ENCODE measurements at places on chromosomes 7 and 10. TPM values are rescaled to one million over a fixed set of nuclear protein-coding genes. Genes with fewer than 3 reads are reported as not detected.

DNA sequence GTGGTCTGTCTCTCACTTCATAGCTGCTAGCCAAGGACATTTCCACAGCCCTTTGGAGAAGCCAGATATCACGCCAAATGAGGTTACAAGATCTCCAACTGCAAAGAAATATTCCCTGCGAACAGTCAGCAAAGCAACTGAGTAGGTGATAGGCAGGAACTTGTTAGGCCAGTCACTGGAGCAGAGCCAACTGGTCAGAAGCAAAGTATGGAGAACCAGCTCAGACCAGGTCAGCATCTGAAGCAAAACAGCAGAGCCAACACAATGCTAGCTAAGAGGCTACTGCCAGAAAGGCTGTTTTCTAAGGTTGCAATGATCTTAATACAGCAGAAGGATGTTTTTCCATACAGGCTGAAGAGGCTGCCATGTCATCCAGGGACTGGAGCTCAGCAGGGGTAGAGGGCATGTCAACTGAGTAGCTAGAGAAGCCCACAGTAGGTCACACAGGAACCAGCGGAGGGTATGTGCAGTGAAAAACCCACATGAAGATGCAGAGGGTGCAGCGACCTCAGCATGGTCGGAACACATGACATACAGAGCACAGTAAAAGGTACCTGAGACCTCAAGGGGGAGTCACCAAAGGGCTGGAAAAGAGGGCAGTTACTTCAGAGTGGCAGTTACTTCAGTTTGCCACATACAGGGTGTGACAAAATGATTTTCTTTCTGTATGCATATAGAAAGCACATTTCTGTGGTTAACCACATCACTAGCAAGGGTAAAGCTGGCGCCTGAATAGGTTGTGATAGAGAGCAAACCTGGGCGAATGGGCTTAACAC lies 8.9 kb downstream of the SEC31B start:
- no peak for DNase-seq

DNA sequence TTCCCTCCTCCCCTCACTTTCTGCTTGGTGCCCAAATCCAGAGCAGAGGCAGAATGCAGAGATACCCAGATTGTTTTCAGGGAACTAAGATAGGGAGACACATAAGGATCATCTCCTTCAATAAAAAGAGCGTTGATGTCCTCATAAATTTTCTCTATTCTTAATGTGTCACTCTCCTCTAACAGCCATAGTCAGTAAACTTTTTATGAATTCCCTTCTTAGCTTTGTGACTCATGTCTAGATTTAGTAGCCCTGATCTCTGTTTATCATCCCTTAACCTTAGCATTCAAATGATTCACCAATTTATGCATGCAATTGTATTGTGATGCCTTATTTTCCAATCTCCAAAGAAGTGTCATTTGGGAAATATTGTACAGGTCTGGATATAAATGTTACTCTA lies 995.5 kb upstream of the C7orf33 start:
- DNase-seq: no peak

Gene TACR2
- not detected for total RNA-seq

- DNase-seq: no peak
Measured at GRCh38 chr7:29996321-29996720, 6.7 kb upstream of the SCRN1 start.

GRCh38 chr10:95660283-95660682 lies 3.8 kb upstream of the ALDH18A1 start:
- no peak for DNase-seq

GRCh38 chr7:17183630-17184328 lies 114.7 kb upstream of the AHR start:
- no peak for DNase-seq

Gene ITPRID1
- not detected for total RNA-seq

DNA sequence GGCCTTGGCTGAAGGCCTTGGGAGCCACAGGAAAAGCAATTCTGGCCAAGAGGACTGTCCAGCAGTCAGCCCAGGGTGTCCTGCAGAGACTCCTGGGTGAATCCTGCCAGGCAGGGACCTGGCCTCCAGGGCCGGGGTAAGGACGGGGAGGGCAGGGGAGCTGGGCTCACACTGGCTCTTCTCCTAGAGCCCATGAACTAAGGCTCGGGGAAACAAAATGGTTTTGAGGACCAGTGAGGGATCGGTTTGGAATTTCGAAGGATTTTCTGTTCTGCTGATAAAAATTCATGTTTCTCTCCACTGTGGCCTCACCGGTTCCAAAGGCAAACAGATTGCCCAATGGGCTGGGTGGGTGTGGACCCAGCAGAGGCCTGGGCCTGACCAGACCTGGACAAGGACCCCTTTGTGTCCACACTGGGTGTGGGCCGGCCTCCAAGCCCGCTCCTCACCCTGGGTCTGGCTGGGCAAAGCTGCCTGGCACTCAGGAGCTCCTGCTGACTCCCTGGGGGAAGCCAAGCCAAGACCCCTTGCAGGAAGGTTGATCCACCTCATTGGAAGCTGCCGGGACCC lies 27.3 kb downstream of the FAM20C start:
- DNase-seq: peak; percentile 80

DNA sequence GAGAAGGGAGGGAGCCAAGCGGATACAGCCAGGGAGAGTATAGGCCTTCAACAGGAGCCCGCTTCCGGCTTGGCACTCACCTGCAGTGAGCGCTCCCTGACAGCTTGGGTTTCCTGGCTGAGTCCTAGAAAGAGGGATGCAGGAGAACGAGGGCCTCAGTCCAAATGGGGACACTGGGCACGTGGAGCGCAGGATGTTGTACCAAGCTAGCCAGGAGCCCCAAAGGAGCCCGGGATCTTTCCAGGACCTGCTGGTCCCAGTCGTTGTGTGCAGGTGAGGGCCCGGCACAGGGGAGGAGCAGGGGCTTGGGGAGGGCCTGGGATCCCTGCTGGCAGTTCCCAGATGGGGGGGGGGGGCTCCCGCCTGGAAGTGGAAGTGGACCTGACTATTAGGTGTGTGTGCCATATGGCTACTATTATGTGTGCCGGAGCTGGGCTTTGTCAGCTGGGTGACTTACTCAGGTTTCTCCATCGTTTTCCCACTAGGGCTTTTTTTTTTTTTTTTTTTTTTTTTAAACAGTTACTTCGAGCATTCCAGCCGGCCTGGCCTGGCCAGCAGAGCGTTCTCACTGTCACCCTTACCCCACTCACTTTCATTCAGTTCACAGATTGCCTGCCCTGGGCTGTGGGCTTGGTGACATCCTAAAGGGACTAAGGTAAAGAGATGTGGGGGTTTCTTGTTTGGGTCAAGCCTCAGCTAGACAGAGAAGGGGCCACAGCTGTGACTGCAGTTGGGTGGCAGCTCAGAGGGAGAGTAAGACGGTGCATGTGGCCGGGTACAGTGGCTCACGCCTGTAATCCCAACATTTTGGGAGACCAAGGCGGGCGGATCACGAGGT lies 3.8 kb downstream of the AGAP3 start:
- no peak for DNase-seq

Gene ACTL6B
- not detected for total RNA-seq

Gene PDE6C
- total RNA-seq: not detected

Gene NUTM2E
- 0.08 TPM for total RNA-seq

DNA sequence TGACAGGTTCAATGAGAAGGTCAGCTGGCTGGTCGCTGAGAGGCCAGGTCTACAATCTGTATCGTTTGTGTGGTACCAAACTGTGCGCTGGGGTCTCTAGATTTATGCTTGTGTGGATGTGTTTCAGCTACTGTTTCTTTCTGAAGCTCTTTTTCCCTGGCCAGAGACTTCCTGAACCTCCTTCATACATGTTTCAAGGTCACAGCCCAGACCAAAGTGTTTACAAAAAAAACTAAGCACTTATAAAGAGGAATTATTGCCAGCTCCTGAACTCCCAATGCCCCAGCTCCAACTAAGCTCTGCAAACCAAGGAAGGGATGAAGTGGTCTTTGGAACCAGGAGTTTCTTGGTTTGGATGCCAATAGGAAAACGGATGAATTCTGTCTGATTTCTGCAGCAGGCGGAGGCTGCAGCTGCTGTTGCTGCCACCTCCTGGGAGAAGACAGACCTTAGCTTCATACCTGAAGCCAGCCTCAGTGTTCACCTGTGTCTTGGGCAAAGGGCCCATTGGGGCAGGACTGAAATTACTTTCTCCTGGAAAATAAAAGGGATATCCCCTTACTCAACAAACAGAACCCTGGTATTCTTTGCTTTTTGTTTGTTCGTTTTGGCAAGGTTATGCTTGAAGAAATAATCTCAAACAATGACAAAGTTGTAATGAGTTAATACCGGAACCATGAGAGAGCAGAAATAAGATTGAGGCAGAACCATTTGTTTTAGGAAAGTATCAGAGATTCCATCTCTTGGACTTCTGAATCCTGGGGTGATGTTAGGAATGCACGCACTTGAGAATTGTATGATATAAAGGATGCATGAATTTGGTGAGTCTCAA lies 24.6 kb upstream of the MKLN1 start:
- peak; percentile 55 for DNase-seq

GRCh38 chr7:129769866-129770808 lies 158.6 kb downstream of the NRF1 start:
- no peak for DNase-seq

GRCh38 chr10:75395066-75395931 lies 6.3 kb downstream of the ZNF503 start:
- DNase-seq: peak; percentile 57

DNA sequence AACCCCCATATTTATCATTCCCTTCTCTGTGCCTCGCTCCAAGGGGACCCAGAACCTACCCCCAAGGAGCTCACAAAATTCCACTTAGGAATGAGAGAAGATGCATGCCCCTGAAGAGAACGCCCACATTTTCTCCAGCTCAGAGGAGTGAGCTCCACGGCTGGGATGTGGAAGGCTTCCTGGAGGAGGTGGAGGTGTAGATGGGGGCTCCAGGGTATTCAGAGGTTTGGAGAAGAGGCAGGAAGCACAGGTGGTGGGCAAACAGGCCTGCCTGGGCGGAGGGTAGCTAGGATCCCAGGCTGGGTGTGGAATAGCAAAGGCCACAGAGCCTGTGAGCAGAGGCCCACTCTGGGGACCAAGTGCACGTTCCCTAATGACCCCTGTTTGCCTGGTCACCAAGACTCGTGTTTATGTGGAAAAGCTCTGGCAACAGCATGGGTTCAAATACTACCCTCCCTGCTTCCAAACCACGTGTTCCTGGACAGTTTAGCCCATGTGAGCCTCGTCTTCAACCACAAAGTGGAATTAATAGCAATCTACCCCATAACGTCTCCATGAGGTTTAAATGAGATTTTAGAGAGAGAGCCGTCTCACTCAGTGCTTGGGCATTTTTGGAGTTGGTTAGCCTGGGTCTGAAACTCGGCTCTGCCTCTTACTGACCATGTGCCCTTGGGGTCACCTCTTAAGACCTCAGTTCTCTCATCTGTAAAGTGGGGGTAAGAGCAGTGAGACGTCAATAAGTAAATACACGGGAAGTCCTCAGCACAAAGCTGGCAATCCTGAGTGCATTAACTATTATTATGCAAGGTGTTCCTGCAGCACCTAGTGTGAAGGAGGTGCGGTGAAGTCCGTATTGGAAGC lies 24.7 kb downstream of the UNC5B start:
- no peak for DNase-seq

DNA sequence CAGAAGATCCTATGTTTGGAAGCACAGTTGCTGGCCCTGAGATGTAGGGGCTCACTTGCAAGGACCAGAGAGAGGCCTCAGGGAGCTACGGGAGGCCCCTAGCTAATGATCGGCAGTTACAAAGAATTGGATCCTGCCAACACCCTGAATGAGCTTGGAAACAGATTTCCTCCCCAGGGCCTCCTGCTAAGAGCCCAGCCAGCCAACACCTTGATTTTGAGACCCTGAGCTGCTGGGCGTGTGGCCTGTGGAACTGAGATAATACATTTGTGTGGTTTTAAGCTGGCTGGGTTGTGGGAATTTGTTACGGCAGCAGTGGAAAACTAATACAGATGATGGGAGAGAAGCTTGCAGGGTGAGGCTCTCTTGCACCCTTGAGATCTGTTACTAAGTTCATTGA lies 3.9 kb downstream of the DOCK1 start:
- DNase-seq: no peak

DNA sequence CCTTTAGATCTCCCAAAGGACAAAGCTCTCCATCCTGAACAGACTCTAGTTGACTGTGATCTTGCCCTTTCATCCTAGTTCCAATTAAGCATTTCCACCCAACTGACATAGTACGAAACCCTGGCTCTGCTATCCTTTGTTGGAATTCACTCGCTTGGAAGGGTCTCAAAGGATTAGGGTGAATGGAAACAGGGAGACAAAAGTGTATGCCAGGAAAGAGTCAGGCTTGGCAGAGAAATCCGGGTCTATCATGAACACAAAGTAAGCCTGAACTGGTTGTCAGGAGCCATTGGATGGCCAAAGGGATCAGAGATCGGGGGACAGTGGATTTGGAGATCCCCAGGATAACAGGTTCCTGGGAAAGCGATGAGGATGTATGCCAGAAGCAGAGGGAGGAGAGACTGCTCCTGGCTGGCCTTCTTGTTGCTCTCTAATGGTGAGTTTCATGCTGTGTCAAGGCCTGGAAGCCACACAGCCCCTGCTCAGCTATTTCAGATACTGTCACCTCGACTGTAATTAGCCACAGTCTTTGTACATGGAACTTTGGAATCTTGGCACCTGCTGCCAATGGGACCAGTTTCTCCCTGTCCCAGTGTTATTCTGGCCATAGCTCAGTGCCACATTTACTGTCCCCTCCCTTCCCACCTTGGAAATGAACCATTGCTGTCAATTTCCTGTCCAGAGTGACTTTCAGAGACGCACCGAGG lies 1168.7 kb upstream of the AUTS2 start:
- DNase-seq: no peak

DNA sequence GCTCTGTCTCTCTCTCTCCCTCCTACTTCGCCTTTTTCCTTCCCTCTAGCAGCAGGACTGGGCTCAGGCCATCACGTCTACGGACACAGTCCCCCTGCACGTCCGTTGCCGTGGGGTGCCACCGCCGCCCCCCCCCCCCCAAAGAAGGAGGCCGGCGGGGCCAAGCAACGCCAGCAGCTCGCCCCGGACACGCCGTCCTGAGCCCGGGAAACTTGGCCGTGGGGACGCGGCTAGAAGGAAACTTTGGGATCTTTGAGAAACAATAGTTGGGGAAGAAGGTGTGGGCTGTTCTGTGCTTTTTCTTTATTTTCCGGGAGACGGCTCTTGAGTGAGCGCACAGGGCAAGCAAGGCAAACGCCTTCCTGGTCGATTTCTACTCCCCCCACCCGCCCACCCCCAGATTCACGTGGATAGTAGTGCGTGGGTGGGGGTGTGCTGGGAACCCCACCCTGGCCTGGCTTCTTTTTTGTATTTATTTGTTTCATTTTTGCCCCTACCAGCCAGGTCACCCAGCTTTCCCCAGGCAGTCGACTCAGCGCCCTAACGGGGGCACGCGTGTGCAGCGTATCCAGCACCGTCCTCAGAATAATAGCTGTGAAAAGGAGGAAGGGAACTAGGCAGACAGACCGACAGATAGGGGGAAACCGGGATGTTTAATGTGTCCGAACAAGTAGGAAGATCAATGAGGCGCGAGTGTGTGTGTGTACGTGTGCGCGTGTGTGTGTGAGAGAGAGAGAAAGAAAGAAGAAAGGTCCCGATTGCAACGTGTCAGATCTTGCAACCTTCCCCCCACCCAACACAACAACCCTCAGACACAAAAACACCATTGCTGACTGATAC lies 1.4 kb downstream of the MXI1 start:
- DNase-seq: no peak

- DNase-seq: no peak
Measured at GRCh38 chr10:78259391-78259790, 225.7 kb downstream of the RPS24 start.

- no peak for DNase-seq
Measured at GRCh38 chr10:110845192-110845755, 26.5 kb upstream of the PDCD4 start.

Gene FEZF1
- not detected for total RNA-seq

Gene DRGX
- total RNA-seq: not detected
